ENCODE measurements at places on chromosomes 7 and 10. TPM values are rescaled to one million over a fixed set of nuclear protein-coding genes. Genes with fewer than 3 reads are reported as not detected.

Gene FAM25G
- not detected for polyA plus RNA-seq

Gene SLC26A3
- not detected for polyA plus RNA-seq

Gene SH2D4B
- not detected for polyA plus RNA-seq

Gene PRR15
- 0.36 TPM for polyA plus RNA-seq

DNA sequence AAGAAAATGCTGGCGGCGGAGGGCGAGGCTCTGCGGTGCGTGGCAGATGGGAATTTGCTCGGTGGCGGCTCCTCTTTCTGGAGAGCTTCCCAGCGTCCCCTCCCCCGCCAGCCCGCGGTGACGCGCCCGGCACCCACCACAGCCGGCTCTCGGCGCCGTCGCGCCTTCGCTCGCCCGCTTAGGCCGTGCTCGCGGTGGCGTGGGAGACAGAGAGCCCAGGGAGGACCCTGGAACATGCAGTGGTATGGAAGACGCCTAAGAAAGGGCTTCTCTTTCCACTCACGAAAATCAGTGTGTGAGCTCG, 576 bp upstream of the CSGALNACT2 start:
- DNase-seq = peak; percentile 85

- no peak for DNase-seq
Measured at GRCh38 chr7:74223711-74224510, 14.1 kb downstream of the LAT2 start.

DNA sequence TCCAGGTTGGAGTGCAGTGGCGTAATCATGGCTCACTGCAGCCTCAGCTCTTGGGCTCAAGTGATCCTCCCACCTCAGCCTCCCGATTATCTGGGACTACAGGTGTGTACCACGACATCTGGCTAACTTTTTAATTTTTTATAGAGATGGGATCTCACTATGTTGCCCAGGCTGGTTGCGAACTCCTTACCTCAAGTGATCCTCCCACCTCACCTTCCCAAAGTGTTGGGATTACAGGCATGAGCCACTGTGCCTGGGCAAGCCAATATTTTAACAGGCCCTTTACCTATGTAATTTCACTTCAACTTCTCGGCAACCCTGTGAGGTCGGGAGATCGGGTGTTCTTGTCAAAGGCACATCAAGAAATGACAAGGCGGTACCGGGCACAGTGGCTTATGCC, 146.3 kb downstream of the CUX1 start:
- DNase-seq = no peak

DNA sequence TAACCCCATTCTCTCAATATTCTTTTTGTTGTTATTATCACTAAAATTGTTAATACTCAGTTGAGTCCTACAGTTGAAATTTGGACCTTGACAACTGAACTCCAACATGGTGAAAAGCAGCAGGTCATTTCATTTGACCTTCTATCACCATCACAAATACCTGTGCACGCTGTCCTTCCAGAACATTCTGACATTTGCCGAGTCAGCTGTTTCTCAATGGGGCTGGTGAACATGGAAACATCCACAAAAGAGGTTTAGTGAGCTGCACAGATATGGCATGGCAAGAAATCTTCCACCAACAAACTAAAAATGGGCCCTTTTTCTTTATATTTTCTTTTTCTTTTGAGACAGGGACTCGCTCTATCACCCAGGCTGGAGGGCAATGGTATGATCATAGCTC, 169.7 kb downstream of the ZNF438 start:
- no peak for DNase-seq

All from SK-N-SH (cell line).